ENCODE measurements at places on chromosomes 2 and 18.
A peak's percentile ranks its signal among the peaks of the same experiment; 100 is the strongest.

GRCh38 chr2:166302036-166302435 is 73.7 kb downstream of the SCN9A start:
- no peak for DNase-seq

DNA sequence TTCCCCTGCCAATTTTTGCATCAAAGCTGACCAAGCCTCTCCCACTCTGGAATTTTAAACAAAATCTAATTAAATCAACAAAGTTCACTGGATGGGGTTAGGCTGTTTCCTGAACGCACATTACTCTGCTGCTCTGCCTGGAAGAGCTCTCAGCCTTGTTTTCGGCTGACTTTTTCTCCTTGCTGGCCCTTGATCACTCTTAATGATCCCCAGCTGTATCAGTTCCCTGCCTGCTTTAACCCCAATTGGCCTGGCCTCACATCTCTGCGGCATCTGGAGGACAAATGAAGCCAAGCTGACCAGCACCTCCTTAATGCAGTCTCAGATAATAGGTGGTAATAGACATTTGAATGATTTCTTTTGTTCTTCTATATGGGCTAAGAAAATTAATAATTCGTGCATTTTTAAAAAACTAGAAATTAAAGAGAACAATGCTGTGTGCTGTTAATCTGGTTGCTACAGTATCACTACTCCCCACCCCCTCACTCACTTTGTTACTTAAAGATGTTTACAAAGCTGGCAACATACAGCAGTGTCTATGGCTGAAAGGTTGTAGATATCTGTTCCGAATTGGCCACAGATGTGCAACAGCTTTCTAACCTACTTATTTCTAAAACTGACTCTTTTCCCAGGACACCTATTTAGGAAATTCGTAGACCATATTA is 415.2 kb upstream of the KCNH7 start:
- no peak for DNase-seq

- DNase-seq, result no peak
These were observed 103.3 kb upstream of the VRK2 start for GRCh38 chr2:57943315-57943714.

DNA sequence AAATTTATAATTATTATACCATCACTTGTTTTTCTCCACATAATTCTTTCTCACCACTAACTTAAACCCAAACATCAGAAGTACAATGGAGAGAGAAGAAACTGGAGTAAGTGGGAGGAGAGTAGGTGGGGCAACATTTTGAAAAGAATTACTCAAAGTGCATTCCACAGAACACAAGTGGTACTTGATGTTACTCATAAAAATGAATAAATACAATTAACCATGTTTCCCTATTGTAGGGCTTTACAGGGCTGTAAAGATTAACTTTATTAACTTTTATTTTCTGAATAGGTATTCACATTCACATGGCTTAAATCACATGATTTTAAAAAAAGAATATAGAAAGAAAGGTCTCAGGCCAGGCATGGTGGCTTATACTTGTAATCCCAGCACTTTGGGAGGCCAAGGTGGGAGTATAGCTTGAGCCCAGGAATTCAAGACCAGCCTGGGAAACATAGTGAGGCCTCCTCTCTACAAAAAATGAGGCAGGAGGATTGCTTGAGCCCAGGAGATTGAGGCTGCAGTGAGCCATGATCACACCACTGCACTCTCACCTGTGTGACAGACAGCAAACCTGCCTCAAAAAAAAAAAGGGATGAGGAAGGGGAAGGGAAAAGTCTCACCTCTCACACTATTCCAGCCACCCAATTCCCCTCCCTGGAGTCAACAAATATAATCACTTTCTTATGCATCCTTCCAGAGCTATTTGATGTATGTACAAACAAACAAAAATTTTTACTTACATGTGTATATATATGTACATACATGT is 47.1 kb downstream of the KCNG3 start:
- DNase-seq, result no peak

GRCh38 chr2:100029460-100029859 is 112.9 kb downstream of the AFF3 start:
- DNase-seq, result no peak

GRCh38 chr2:127078666-127079270 is 28.2 kb downstream of the BIN1 start:
- DNase-seq, result no peak

- DNase-seq, result no peak
These were observed 5.5 kb downstream of the RNPEPL1 start for GRCh38 chr2:240573516-240574385.

DNA sequence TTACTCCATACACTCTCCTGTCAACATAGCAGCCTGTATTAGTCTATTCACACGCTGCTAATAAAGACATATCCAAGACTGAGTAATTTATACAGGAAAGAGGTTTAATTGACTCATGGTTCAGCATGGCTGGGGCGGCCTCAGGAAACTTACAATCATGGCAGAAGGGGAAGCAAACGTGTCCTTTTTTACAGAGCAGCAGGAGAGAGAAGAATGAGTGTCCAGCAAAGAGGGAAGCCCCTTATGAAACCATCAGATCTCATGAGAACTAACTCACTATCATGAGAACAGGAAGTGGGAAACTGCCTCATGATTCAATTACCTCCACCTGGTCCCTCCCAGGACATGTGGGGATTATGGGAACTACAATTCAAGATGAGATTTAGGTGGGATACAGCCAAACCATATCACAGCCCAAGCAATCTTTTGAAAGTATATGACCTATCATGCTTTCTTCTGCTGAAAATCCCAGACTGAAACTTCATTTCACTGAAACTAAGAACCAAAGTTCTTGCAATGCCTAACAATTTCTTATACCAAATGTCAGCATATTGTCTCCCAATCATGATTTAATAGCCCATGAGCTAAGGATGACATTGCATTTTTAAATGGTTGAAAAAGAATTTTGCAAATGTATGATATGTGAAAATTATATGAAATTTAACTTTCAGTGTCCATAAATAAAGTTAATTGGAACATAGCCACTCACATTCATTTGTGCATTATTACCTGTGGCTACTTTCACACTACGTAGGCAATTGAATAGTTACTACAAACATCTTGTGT is 686.8 kb upstream of the ZEB2 start:
- DNase-seq, result no peak

DNA sequence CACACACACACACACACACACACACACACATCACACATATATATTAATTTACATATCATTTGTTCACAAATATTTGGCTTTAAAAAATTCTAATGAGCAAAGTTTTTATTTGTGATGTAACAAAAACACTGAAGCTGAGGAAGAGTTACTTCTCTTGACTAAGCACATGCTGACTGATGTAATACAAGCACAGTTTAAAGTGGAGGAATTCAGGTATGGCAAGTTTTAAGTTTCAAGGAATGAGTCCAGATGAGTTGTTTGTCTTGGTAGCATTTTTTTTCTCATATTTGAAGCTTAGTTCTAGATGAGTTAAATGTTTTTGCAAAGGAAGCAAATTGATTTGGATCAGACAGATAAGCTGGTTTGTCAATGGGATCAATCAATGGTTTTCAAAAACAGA is 20.2 kb upstream of the CALCRL start:
- no peak for DNase-seq

DNA sequence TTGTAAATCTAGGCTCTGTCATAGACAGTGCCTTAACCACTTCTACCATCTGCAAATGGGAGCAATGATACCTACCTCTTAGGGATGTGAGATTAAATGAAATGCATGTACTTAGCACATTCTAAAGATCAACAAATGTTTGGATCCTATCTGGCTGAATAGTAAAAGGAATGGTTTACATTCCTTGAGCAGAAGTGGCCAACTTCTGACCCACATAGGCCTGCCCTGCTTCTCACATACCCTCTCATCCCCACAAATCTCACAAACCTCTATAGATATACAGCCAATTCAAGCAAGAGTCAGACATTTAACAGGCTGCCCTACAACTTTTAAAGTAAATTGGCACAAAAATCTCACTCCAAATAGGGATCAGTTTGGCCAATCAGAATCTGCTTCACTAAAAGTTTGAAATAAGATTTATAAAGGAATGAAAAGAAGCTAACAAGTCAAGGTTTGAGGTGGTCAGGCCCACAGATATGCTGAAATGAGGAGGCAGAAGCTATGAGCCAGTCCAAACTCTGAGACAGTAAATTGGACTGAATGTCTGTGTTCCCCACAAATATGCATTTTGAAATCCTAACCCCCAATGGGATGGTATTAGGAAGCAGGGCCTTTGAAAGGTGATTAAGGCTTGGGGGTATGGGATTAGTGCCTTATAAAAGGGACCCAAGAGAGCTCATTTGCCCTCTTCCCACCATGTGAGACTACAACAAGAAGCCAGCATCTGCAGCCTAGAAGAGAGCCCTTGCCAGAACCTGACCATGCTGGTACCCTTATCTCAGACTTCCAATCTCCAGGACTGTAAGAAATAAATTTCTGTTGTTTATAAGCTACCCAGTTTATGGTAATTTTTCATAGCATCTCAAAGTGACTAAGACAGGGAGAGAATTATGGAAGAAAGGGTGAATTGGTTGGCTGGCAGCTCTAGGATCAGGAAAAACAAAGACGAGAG is 227.8 kb upstream of the RBMS1 start:
- no peak for DNase-seq

DNA sequence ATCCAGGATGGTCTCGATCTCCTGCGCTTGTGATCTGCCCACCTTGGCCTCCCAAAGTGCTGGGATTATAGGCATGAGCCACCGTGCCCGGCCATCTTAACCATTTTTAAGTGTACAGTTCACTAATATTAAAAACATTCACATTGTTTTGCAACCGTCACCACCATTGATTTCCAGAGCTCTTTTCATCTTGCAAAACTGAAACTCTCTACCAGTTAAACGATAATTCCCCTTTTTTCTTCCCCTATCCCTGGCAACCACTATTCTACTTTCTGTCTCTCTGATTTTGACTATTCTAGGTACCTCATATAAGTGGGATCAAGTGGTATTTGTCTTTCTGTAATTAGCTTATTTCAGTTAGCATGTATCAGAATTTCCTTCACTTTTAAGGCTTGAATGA is 16.8 kb upstream of the NEUROD1 start:
- DNase-seq, result no peak

GRCh38 chr18:69947361-69948133 is at the start of gene CD226:
CD226 (minus strand) TSS chr18:69947873; CDS start chr18:69947406, 467 bp downstream.
- DNase-seq, result no peak

GRCh38 chr2:98540536-98540935 is 67.8 kb downstream of the COA5 start:
- no peak for DNase-seq

GRCh38 chr2:69773206-69773605 is 31.3 kb downstream of the ANXA4 start:
- DNase-seq, result no peak

DNA sequence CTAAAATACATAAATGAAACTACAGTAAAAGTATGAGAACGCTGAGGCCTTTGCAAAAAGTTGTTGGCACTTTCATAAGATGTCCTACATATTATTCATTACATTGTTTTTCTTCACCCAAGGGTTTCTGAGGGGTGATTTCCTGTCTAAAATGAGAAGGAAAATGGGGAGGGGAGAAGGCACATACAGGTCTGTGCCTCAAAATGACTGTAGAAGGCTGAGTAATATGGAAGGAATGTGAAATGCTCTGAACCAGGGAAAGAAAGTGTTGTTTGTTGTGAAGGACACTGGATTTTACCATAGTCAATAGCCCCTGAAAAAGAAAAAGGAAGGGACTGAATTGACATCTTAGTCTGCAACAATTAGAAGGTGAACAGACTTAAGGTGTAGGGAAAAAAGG is 99.5 kb upstream of the RNF152 start:
- DNase-seq, result no peak

GRCh38 chr18:50009773-50010335 is 185.1 kb downstream of the MYO5B start:
- DNase-seq, result no peak

GRCh38 chr2:25362049-25362433 is 20.3 kb upstream of the DNMT3A start:
- DNase-seq, result peak; percentile 87
